Stimulated activated CD8-positive, alpha-beta memory T cell treated with anti-CD3 and anti-CD28 coated beads, Interleukin-4, amount 100 ng/mL, for 4 hours (primary cell): ENCODE measurements at places on chromosomes 7 and 10.

- no peak for DNase-seq
Measured at GRCh38 chr7:100352984-100353684, 4.8 kb upstream of the PILRB start.

- no peak for DNase-seq
Measured at GRCh38 chr7:117950601-117951260, 77.5 kb upstream of the CTTNBP2 start.

DNA sequence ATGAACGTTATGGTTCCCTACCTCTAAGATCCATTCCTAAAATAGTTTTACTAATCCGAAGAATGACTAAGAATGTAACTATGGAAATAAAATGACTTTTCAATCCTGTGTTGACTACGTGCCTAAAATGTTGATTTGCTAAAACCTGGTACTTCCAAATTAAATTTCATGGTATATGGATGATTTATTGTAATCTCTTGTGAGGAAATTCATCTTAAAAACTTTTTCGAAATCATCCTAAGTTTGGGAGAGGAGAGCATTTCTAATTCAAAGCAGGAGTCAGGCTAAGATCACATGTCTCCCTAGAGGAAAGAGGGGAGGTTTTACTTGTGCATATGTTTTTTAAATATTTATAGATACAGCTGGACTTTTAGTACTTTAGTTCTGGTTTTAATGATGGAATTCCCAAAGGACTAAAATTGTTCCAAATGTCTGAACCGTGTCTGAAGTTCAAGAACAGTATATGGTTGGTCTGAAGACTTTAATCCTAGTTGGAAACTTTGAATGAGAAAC, 483.9 kb downstream of the AUTS2 start:
- DNase-seq = no peak

- DNase-seq = no peak
Measured at GRCh38 chr7:50826371-50827172, 43.9 kb upstream of the GRB10 start.

DNA sequence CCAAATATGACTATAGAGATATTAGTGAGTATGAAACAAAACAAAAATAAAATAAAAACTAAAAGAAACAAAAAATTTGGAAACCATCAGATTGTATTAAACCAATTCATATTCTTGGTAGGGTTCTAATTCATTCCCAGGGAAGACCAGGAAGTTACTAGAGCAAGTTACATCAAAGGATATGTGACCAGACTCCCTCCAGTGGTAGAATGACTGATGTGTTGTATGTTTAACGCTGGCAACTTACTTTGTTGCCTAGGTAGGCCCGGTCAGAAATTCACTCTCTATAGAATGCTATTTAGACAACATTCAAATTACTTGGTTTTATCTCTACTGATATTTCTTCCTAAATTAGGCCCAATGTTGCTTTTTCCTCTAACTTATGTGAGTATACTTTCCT, 5.2 kb downstream of the PHYHIPL start:
- DNase-seq = no peak

DNA sequence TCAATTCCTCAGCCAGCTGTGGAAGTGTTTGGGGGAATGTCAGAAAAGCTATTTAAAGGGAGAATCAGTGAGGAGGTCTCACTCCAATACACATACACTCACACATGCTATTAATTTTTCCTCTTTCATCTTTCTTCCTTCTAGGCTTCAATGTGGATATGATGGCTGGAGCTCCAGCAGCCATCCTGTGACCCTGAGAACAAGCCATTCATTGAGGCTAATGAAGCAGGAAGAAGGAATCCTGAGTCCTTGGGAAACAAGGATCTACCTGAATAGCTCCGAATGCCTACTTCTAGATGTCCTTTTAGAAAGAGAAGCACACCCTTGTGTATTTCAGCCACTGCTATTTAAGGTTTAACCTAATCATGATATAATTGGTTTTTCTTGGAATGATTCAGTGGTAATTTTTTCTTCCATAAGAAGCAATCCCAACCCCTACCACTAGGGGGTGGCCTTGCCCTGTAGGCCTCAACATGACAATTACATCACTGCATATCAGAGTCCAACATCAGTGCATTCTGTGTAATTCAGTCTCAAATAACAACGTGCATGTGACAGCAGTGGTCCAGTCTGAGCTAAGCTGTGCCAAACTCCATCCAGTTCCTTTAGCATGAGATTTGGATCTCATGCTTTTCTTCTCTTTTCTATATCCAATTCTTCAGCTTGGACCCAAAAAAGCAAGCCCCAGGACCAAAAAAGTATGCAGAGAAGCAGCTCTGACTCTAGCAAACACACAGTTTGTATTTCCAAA, 85.3 kb upstream of the ANKRD1 start:
- peak; percentile 50 for DNase-seq

DNA sequence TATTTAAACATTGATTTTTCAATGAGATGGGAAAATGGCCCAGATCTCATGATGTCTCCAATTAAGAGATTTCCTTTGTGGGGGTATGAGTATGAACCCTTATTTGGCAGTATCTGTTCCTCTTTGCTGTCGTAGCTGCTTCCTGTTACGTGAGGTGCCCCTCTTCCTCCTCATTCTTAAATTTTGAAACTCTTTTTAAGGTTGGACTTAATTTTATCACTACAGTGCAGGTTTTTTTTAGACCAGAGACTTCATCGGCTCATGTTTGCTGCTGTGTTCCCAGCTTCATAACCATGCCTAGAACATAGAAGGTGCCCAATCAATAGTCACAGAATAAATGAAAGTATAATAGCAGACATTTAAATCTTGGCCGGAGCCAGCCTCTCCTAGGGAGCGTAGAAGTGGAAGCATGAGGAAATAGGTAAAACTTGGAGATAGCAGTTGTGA, 2.4 kb downstream of the MIOS start:
- DNase-seq = no peak

DNA sequence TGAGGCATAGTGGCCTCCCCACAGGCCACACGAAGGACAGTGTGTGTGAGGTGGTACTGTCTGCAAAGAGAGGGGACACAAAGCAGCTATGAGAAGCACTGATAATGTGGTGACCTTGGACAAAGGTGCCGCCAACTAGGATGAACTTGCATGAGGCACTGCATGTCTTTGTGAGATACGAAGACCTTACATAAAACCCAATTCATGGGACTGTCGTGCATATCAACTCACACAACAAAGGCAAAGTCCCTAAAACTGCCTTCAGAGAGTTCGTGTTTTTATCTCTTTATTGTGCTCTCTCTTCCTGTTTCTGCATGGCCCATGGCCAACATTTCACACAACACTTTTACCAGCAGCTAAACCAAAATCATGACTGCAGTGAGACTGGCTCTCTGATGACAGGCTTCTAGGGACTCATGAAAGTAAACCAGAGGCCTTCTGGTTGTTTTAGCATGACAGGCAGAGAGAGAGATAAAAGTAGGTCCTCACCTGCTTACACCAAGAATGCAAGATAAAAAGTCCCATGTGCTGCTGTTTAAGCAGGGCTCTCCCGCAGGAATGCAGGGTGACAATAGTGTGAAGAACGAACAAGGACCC, 347.8 kb downstream of the ELMO1 start:
- no peak for DNase-seq

GRCh38 chr7:69951458-69951857, 353.2 kb downstream of the AUTS2 start:
- DNase-seq = no peak

DNA sequence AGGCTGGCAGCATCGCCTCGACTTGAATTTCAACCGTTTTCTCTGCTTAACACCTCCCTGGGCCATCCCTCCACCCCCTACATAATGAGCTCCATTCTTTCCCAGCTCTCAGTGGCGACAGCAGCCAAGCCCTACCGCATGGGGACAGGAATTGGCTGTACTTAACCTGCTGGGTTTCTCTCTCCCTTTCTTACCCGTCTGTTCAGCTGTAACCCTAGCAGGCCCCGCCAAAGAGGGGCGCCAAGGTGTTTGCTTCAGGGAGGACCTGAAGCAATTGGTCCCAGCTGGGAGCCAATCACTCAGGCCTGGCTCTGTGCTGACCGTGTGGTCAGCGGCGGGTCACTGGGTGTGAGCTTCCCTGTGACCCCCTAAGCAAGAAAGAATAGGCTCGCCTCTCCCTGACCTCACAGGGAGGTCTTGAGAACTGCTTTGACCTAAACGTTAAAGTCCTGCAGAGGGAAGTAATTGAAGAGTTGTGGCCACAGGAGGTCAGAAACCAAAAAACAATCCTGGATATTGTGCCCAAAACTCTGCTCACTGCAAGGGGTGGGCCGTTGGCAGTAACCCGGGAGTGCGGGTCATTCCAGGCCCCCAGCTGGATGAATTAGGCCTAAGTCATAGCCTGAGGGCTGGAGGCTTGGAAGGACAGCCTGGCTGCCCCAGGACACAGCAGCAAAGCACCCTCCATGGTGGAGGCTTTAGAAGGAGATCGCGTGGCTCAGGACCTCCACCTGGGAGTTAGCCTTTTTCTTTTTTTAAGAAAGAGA, 114.6 kb downstream of the ITIH5 start:
- DNase-seq = no peak

- no peak for DNase-seq
Measured at GRCh38 chr10:29533696-29534285, 101.0 kb downstream of the SVIL start.

DNA sequence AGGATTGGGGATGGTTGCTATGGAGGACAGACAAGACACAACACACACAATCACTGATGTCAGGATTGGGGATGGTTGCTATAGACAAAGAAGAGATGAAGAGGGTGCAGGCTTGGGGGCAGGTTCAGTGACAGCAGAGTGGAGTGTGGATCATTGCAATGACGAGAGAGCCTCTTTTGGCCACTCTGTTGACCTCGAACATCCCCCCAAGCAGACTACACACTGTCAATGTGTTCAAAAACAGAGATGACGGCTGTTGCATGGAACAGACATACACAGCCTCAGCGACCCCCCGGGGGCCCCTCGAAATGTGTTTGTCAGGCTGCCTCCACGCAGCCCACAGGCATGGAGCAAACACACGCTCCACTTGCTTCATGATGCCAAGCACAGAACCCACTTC, 133.0 kb downstream of the PTPRN2 start:
- no peak for DNase-seq

GRCh38 chr10:33942508-33942907, 608.0 kb upstream of the NRP1 start:
- DNase-seq = no peak

DNA sequence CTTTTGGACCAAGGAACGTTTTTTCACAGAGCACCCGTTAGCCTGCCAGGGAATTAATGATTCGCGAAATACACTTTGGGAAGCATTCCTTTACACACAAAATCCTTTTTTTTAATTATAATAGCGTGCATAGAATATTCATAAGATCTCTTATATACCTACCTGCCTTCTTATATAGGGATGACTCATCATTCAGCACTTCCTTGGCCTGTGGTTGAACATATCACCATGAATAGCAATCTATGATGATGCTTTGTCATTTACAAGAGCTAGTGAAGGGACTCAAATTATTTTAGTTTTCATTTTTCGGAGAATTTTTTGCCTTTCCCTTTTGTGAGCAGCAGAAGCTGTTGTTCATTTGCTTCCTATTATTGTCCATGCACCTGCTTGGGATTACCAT, 97.0 kb downstream of the CDH23 start:
- DNase-seq = no peak

DNA sequence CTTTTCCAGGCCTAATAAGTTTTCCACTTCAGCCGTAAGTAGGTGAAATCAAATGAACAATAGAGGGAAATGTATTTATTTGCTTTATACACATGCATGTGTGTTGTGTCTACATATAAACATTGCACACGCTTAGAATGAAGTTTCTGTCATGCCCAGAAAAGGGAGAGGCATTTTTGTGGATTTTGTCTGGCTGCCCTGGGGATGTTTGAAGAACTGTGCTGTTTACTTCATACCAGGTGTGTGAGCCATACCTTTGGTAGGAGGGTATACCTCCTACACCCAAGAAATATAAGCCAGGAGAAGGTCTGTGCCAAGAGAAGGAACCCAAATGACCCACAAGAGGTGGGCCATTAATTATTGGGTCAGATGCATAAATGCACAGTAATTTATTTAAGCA, 12.8 kb downstream of the GATAD1 start:
- no peak for DNase-seq

DNA sequence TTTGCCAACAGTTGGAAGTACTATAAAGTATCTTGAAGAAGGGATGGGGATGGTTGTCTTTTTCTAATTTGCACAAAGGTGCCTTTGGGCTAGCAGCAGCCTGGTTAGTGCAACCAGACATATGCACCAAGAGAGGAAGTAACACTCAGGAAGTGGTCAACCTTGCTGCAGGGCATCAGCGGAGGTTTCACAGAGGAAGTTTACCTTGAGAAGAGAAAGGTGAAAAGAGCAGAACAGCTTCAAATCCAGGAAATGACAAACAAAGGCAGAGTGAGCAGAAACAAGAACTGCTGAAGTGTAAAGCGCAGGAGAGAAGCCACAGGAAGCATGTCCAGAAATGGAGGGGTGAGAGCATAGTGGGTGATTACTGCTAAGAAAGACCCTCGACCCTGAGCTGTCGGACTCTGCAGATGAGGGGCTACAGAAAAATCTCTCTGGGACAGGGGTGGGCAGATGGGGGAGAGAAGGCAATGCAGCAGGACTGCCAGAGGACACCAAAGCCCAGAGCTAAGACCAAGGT, 66.9 kb downstream of the STK17A start:
- DNase-seq = no peak

DNA sequence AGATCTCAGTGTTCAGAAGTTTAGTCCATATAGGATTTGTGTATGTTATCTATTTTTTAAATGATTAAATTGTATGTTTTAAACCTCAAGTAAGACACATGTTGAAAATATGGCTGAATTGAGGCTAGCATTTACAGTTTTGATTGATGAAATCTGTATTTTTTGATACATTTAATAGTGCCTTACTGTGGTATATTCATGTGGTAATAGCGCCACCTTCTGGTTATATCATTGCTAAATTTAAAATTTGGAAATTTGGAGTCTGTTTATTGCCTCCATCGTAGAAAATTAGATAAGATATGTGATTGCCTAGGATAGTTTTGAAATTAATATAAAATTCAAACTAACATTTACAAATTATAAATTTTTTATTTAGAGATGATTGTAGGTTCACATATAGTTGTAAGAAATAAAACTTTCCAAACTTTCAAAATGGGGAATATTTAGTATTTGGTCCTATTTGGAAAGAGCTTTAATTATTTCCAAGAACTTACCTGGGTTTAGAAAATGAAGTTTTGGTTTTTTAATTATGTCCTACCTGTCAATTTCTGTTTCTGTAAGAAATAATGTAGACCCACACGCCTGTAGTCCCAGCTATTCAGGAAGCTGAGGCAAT, 19.1 kb upstream of the ARMS2 start:
- DNase-seq = no peak

DNA sequence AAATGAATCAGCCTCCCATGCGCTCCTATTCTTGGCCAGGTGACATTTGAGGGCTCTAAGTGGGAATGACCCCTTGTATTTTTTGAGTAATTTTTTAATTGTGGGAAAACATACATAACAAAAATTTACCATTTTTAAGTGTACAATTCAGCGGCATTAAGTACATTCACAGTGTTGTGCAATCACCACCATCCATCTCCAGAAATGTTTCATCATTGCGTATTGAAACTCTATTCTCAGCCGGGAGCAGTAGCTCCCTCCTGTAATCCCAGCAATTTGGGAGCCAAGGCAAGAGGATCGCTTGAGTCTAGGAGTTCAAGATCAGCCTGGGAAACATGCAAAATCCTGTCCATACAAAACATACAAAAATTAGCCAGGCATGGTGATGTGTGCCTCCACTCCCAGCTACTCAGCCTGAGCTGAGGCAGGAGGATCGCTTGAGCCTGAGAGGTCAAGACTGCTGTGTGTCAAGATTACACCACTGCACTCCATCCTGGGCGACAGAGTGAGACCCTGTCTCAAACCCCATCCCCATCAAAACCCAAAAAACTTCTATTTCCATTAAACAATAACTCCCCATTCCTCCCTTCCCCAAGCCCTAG, 2.5 kb downstream of the ANTXRL start:
- no peak for DNase-seq
